ENCODE measurements at places on chromosomes 12 and 14.

GRCh38 chr12:18462442-18462841 lies 201.1 kb downstream of the PIK3C2G start:
- DNase-seq: peak; percentile 52

GRCh38 chr14:69982886-69983285 lies 103.7 kb downstream of the SMOC1 start:
- DNase-seq: peak; percentile 55

DNA sequence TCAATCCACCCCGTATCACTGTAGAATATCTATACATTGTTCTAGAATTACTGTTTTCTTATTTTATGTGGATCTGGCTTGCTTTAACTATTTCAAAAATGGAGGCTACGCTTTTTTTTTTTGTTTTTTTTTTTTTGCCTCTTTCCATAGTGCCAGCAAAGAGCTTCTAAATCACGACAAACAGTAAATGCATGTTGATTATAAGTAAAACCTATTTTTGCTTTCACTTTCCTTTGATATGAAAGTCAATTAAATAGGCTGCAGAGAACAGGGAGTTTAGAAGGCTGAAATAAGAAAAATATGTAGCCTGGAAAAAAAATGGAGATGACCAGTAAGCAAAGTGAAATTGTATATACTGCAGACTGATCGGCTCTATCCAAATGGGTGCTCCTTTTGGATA lies 112.3 kb upstream of the AMIGO2 start:
- DNase-seq: no peak

DNA sequence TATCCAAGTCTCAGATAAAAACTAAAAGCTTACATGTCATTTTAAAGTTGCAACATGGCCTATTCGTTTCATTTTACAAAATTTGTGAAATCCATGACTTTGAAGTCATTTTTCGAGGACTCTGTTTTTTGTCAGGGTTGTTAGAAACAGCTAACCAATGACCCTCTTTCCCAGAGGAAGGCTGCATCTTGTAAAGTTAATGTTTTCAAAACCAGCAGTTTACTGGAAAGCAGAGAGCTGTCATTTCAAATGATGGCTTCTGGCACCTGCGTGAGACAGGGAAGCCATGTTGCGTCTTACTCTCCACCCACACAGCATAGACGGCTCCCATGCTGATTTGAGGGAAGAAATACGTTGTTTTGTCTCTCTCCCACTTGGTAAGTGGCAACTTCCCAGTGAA lies 50.1 kb upstream of the RTRAF start:
- no peak for DNase-seq

GRCh38 chr12:54329759-54330158 lies 4.8 kb downstream of the COPZ1 start:
- no peak for DNase-seq

DNA sequence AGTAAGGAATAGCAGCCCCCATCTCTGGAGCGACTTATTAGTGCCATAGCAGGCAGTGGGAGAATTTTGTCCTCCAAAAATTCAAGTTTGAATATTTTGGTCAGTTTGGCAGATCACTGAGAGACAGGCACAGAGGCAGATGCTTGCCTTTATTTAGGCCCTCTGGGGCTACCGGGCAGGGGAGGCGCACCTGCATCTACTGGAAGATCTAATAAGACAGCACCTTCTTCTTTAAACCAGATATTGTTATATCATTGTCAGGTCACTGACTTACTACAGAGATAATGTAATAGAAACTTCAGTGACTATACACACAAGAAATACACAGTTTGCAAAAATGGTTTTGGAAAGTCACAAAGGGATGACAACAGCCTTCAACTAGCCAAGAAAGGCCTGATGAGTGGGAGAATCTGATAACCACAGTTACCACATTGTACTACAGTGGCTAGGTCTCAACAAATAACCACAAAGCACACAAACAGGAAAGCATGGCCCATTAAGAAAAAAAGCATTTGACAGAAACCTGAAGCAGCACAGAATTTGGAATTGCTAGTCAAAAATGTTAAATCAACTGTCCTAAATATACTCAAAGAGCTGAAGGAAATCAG lies 56.8 kb downstream of the CDK17 start:
- DNase-seq: no peak

DNA sequence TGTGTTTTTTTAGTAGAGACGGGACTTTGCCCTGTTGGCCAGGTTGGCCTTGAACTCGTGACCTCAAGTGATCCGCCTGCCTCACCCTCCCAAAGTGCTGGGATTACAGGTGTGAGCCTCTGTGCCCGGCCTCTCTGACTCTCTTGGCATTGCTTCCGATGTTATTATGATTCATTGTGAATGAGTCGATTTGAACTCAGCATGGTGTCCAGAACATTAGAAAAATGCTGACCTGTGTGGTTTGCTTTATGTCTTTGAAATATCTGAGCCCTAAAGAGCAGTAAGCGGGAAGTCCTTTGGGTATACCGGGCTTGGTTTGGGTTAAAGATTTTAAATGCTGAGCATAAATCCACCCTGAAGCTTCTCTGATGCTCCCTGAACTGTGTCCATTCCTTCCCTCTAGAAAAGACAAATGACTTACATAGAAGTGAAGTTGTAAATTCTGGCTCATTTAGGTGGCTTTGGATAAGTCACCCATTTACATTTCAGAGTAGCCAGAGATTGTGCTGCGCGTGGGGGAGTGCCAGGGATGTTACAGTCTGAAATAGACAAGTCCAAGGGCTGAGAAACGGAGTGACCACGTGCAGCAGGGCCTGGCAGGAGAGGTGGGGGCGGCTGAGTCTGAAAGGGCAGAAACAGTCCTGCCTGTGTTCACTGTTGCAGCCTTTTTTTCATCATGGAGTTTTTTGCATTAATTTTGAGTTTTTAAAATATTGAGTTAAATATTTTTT lies 39.6 kb downstream of the SLC15A4 start:
- no peak for DNase-seq
